ENCODE measurements at places on chromosomes 12 and 14.

- no peak for DNase-seq
These were observed 178.4 kb downstream of the KCNA5 start for GRCh38 chr12:5222011-5222461.

- DNase-seq, result no peak
These were observed 47.7 kb upstream of the MBIP start for GRCh38 chr14:36367985-36368774.

DNA sequence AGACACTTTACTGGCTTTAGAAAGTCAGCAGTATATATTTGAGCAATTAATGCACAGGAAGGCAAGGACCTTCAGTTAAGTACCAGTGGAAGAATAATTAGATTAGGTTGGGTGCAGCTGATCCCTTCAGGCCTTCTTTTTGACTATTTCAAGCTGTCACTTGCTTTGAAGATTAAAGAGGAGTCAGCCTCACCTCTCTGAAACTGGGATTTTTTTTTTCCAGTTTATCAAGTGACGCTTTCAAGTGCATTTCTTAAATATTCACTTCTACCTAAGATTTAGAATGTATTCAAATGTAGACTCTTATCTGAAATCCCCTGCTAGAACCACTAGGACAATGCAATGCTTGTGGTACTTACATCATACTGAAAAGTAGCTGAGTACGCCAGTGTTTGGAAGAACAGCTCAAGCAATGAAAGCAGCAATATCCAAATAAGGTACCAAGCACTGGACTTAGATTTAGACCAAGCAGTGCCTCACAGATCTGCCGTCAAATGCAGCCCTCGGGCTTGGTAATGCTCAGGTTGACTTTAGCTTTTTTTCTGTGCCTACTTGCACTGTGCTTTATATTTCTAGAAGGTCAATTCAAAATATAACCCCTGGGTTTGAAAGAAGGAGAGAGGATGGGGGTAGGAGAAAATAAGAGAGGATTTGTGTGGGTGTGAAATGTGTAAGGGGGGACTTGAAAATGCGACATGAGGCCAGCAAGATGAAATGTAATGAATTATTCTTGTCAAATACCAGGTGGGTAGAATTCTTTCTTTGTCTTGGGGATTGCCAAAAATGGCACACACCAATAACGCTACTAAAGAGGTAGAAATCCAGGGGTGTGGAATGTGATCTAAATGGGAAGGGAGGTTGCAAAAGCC is 3.7 kb upstream of the FERMT2 start:
- DNase-seq, result no peak

- no peak for DNase-seq
These were observed 39.3 kb downstream of the CCDC177 start for GRCh38 chr14:69535230-69535848.

DNA sequence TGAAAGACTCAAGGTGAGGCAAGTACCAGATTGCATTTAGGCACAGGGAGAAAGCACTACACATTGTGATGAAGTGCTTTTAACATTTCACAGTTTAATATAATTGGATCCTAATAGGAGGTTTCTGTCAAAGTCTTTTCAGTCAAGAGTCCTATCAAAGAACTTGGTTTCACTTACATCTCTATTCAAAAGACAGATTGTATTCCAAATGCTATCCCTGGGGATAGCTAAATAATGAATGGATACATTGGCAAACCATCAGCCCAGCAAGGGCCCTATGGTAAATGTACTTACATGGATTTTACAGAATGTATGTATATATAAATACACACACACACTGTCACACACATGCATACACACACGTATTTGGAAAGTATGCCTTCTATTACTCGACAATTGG is 655.5 kb upstream of the FLRT2 start:
- DNase-seq, result no peak

- no peak for DNase-seq
These were observed 398.9 kb downstream of the EGLN3 start for GRCh38 chr14:33551963-33552362.

DNA sequence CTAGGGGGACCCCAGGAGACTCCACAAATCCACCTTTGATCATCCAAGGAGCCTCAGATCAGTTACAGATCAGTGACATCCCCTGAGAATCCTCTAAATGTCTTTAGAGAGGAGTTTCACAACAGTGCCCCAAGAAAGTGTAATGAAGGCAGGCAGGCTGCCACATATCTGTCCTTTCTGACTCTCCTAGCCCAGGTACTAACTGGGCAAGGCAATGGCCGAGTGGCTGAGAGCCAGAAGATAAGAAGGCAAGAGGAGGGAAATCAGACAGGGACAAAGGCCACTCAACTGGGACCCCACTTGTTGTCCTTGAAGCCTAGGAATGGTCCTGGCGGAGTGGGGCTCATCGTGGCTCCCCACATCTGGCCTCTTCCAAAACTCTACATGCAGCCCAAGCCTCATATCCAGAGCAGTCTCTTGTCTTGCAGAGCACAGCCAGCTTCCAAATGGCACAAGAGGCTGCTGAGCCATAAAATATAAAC is 11.6 kb downstream of the ACTN1 start:
- no peak for DNase-seq

- no peak for DNase-seq
These were observed 21.1 kb downstream of the CEP170B start for GRCh38 chr14:104885973-104886689.

DNA sequence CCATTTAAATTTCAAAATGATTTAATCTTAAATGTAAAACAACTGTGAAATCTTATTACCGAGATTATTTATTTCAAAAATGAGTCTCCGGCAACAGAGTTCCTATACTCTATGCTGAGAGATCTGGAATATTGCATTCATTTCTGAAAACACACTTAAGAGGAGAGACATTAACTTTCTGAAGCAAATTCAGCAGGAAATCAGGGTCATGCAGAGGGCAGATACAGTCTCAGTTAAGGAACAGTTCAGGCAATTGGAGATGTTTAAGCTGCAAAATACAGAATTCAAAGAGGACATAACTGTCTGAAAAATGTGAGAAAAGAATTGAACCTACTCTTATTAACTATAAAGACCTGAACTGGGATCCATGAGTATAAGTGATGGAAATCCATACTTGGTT is 320.7 kb downstream of the PAWR start:
- DNase-seq, result no peak

GRCh38 chr12:111166779-111167540 is 201.9 kb downstream of the PHETA1 start:
- no peak for DNase-seq

- DNase-seq, result no peak
These were observed 275.6 kb downstream of the AACS start for GRCh38 chr12:125340791-125341190.

DNA sequence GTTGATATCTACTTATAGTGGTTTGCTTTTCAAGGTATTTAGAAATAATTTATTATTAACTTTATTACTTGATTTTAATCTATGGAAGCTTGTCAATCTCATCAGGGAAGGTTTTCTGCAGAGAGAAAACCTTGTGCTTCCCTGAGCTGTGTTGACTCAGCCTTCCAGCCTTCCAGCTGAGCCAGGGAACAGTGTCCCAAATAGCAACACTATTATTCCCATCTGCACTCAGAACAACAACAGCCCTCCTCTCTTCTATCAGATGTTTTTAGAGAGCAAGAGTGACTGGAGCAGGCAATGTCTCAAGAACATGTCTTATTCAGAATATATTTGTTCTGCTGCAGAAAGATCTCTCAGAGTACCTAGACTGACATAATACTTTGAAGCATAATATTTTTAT is 389.9 kb upstream of the GARIN6 start:
- no peak for DNase-seq

DNA sequence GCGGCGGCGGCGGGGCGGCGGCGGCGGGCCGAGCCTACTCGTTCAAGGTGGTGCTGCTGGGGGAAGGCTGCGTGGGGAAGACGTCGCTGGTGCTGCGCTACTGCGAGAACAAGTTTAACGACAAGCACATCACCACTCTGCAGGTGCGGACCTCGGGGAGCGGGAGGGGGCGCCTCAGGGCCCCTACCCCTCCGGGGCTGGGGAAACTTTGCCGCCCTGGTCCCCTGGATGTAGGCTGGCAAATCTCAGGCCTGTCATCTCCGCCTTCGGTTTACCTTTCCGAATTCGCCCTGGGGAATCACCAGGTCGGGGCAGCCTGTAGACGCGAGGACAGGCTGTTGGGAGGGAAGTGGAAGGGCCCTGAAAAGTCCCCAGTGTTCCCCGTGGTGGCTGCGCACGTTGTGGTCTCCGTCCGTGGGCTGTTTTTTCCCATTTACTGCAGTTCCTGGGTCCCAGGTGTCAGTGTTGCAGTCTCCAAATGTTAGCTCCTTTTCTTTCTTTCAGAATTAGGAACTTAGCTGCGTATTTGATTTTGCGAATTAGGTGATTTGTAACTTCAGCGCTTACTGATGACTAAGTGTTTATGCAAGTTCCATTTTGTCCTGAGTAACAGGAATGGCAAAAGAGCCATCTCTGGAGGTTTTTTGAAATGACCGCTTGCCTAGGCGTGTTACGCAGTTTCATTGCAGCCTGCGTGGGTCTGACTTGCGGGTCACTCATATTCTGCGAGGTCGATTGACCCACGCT is 656 bp downstream of the RAB21 start:
- DNase-seq, result peak; percentile 58

GRCh38 chr12:8037046-8037663 is 4.6 kb downstream of the FOXJ2 start:
- no peak for DNase-seq

Data from activated CD4-positive, alpha-beta memory T cell treated with anti-CD3 and anti-CD28 coated beads, Interleukin-2, amount 10 ng/mL, durations not matched to agents 7 days and 5 days (primary cell).